ENCODE measurements at places on chromosomes 16 and 17. TPM values are rescaled to one million over a fixed set of nuclear protein-coding genes. Genes with fewer than 3 reads are reported as not detected.

ZNF205 gene
- 15.8 TPM for total RNA-seq

SYCE1L gene
- 2.0 TPM for total RNA-seq

CLEC3A gene
- total RNA-seq, result not detected

ZNF385C gene
- not detected for total RNA-seq

PRR29 gene
- 0.38 TPM for total RNA-seq

KRT36 gene
- total RNA-seq, result not detected

GINS2 gene
- total RNA-seq, result 1.8 TPM

CD300LG gene
- total RNA-seq, result not detected

SECTM1 gene
- 8.2 TPM for total RNA-seq

AGRP gene
- not detected for total RNA-seq

BCAR1 gene
- total RNA-seq, result 190 TPM

TSC2 gene
- 53.8 TPM for total RNA-seq

WNK4 gene
- total RNA-seq, result 6.7 TPM

ATP1B2 gene
- not detected for total RNA-seq

LRRC46 gene
- not detected for total RNA-seq

NLRC3 gene
- total RNA-seq, result not detected

NAGS gene
- total RNA-seq, result 9.0 TPM

NME1 gene
- 59.5 TPM for total RNA-seq

KRT13 gene
- total RNA-seq, result not detected
